Aorta (tissue), 5 donors: ENCODE measurements at places on chromosomes 13 and 19. TPM values are rescaled to one million over a fixed set of nuclear protein-coding genes. Genes with fewer than 3 reads are reported as not detected.

- no peak for DNase-seq
These were observed 30.3 kb upstream of the RNF113B start for GRCh38 chr13:98207416-98207815.

DNA sequence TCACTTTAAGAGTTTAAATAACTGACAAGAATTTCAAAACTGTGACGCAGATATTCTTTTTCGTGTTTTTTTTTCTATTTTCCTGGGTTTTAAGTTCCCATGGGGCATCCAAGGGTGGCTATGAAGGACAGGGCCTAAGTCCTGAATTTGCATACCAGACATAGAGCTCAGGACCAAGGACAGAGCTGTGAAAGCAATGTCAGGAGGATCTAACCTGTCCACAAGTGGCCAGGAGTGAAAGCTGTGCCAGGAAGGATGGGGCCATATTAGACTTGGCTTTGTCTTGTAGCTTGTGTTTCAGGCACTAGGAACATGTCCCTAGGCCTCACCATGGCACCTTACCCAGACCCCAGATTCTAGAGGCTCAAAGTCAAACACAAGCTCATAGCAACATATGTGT is 289.4 kb upstream of the MIR17HG start:
- no peak for DNase-seq

DNA sequence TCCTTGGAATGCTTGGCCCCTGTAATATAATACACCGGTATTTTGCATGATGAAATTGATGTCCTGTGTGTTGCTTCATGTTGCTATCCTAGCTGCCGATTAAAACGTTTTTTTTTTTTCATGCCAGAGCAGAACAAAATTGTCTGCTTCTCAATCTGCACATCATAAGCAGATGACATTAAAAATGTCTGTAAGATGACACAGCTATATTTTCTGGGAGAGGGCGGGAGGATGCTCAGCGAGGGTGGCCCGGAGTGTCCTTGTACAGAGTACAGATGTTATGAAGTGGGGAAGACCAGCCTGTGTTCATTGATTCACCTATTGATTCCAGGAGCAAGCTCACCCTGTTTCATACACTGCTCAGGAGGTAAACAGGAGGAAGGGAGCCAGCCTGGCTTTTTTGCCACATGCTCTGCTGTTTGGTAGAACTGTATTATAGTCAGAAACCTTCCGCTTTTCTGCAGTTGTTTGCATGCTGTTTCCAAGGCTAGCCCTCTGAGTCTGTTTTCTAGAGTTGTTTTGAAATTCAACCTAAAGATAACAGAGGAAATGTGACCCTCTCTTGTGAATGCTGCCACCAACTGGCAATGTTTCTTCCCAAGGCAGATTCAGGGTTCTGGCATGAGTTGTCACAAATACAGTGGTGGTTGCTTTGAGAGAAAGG is 4.7 kb upstream of the IRS2 start:
- no peak for DNase-seq

The CALR3 gene
- not detected for total RNA-seq

The SULT2A1 gene
- not detected for total RNA-seq

DNA sequence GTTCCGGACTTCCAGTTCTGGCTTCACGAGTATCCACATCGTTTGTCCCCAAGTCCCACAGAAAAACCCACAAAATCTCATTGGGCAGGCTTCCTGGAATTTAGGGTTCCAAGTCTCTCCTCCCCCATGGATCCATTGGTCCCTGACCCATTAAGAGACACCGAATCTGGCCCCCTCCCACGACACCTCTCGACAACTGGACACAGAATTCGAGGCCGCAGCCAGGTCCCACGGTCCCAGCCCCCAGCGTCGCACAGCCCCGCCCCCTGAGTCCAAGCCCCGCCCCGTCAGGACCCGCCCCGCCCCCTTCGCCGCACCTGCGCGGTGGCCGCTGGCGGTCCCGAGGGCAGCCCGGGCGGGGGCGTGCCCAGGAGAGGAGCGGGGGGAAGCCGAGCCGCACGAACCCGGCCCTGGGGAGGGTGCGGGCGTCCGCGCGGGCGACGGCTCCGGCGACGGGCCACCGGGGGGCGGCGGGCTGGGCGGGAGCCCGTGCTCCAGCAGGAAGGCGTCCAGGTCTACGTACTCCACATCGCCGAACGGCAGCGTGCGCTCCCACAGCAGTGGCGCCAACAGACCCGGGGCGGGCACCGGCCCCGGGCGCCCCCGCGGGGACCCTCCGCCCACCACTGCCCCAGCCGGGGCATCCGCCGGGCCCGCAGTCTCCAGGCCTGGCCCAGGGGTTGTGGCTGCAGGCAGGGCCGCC is 1.8 kb downstream of the DBP start:
- peak; percentile 78 for DNase-seq

DNA sequence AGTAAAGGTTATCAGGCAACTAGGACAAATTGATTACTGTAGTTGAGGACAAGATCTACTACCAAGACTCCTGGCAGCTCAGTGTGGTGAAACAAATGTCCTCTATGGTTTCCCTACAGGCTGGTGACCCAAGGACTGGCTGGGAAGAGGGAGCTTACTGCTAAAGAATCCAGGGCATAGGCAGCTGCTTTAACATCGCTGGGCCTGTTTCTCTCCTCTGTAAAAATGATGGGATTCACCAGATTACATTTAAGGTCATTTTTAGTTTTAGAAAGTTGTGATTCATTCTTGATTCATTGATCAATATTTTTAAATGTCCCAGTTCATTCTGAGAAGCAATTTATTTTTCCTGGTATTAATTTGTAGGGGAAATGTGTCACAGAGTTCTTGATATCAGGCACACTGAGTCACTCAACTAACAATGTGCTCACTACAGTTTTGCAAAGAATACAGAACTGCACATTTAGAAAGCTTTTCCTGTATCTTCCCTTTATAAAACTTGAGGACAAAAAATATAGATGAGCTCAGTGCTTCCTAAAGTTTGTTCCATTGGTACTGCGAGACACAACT is 19.6 kb upstream of the FAM124A start:
- no peak for DNase-seq

- DNase-seq = no peak
These were observed 10.7 kb downstream of the MZT1 start for GRCh38 chr13:72716776-72717175.

DNA sequence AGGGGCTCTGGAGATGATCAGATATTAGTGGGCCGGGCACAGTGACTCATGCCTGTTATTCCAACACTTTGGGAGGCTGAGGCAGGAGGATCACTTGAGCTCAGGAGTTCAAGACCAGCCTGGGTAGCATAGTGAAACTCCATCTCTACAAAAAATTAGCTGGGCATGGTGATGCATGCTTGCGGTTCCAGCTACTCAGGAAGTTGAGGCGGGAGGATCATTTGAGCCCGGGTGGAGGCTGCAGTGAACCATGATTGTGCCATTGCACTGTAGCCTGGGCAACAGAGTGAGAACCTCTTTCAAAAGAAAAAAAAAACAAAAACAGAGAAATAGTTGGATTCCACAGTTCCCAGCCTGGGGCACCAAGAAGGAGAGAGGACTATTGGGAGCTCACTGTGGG is 17.9 kb upstream of the SHFL start:
- DNase-seq = no peak

DNA sequence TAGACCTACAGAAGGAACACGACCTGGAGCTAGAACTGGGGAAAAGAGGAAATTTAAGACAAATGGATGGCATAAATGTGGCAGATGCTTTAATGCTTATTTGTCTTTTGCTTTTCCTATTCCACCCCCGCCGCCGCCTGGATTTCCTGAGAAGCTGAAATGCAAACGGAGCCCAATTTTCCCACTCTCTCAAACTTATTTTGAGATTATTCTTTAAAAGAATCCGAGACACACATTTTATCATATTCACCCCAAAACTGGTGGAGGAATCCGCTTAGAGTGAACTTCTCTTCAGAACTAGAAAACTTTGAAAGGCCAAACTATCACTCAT is 5.8 kb downstream of the POU4F1 start:
- no peak for DNase-seq

DNA sequence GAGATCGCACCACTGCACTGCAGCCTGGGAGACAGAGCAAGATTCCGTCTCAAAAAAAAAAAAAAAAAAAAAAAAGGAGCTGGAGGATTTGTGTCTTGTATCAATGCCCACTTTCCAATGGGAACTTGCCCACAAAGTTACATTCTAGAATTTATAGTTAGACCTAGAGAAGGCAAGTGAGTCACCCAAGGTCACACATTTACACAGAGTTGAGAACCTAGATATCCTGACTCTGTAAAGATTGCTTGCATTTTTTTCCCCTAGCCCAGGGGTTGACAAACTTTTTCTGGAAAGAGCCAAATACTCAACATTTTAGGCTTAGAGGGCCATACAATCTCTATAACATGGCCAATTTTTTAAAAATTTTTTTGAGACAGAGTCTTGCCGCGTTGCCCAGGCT is 7.7 kb upstream of the BRD4 start:
- no peak for DNase-seq

DNA sequence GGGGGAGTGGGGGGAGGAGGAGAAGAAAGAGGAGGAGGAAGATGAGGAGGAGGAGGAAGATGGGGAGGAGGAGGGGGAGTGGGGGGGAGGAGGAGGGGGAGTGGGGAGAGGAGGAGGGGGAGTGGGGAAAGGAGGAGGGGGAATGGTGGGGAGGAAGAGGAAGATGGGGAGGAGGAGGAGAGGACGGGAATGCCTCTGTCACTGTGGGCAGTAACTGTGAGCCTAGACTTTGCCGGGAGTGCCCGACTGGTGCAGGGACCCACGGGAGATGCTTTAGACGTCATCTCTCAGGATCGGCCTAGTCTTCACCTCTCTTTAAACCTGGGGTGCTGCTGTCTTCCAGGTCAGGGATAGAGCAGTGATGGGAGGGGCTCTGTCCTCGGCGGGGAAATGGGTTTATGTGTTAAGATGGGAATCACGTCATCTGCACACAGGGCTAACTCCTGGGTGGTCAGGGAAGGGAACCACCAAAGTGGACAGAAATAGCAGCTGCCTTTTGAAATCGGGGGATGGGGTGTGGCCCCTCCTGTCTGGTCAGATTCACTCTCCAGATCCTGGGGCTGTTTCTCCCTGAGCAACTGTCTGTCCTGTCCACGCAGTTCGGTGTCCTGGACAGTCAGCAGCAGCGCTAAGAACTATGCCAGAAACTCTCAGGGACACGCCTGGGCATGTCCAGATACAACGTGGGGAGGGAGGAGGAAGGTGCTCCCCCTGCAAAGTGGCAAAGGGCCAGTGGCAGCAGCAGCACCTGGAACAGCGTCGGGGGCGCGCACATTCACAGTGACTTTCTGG is 26.9 kb downstream of the GAS6 start:
- no peak for DNase-seq

GRCh38 chr19:47609906-47610894 is 1.3 kb downstream of the BICRA start:
- DNase-seq = peak; percentile 83

The DACT3 gene
- 216 TPM for total RNA-seq

The SIGLEC11 gene
- total RNA-seq = 1.8 TPM

- DNase-seq = no peak
These were observed 225.0 kb downstream of the TBC1D4 start for GRCh38 chr13:75256922-75257321.

The CELF5 gene
- not detected for total RNA-seq

The KCNC3 gene
- total RNA-seq = 3.2 TPM

DNA sequence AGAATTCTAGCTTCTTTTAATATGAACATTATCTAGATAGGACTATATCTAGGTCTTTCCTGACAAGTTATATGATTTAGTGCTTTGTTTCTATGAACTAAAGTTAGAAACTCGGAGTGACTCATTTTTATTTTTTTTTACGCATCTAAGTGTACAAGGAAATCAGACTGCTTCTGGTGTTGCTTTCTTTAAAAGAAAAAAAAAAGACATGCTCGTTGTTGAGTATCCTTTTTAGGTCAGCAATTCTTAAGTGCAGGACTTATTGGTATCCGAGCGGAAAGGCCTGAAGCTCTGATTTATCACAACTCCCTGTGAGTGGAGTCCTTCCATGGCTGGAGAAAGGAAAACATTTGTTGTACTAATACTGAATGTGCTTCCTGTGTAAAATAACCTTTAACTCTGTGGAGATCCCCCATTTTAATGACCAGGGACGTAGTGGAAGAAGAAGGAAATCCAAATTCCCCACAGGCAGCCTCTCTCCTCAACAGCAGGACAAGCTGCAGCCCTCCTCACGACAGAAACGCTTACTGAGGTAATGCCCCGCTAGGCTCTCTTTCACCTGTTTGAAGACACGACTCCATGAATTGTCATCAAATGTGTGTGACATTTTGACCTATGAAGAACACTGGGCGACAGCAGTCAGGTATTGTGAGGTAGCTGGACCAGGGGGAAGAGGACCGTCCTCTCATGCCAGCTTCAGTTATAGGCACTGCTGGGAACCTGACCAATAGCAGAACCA is 17.9 kb upstream of the POMP start:
- DNase-seq = no peak

The ARL11 gene
- 1.1 TPM for total RNA-seq

GRCh38 chr13:102510072-102510471 is 86.7 kb upstream of the TPP2 start:
- DNase-seq = no peak

- no peak for DNase-seq
These were observed 9.9 kb downstream of the CNFN start for GRCh38 chr19:42380155-42380554.

DNA sequence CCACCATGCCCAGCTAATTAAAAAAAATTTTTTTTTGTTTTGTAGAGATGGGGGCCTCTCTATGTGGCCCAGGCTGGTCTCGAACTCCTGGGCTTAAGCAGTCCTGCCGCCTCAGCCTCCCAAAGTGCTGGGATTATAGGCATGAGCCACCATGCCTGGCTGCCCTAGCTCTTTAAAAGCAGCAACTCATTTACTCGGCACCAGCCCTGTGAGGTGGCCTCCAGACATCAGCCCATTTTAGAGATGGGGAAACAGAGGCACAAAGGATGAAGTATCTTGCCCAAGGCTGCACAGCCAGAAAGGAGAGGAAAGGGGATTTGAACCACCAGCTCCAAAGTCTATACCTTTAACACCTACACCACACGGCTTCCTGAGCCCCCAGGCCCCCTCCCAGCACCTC is 312 bp downstream of the PRX start:
- DNase-seq = no peak

DNA sequence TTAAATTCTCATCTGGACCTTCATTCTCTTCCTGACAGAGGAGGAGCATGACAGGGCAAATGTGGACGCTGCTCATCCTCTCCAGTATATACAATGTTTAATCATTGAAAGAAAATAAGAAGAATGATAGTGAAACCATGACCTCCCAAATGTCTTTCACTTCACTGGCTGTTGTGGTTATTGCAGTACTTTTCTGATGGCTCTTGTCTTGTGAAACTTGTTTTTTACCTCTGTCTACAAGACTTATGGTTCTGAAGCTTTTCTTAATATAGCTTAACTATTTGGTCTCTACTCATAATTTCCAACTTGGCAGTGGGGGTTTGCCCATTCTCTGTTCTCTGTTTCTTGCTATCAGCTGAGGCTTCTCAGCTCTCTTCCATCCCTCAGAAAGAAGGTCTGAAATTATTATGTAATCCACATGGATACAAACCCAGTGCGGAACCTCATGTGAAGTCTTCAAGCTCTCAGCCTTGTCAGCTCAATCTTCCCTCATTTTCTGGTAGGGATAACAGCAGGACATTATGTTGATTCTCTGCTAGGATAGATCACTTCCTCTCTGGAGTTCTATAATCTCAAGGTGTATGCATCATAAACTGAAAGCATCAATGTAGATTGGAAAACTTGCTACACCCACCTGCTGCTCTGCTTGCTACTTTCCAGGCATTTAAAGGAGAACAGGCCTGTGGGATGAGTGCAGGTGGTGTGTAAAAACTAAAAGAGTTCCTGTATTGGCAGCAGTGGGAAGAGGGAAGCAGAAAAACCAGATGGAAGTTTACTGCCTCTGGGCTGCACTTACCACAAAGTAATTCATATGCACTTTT is 250.3 kb upstream of the HTR2A start:
- no peak for DNase-seq

GRCh38 chr19:47550129-47550528 is 22.8 kb downstream of the ZNF541 start:
- DNase-seq = no peak
